HepG2 (cell line): ENCODE measurements at places on chromosomes 13 and 19.
A peak's percentile ranks its signal among the peaks of the same experiment; 100 is the strongest.

DNA sequence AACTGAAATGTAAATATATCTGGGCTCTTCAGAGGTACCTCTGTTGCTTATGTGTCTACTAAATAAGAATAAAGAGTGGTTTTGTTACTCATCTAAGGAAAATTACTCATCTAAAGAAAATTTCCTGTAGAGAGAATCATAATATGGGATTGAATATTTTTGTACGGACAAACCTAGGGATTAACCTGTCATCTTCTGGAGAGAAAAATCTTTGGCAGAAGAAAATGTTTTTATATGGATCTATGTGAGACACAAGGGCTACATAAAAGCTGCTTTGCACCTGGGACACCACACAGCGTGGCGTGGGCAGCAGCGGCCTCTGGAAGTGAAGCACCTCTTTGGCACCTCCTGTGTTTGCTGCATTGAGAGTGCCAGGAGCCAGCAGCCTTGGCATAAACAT lies 242.9 kb upstream of the DACH1 start:
- DNase-seq: no peak

DNA sequence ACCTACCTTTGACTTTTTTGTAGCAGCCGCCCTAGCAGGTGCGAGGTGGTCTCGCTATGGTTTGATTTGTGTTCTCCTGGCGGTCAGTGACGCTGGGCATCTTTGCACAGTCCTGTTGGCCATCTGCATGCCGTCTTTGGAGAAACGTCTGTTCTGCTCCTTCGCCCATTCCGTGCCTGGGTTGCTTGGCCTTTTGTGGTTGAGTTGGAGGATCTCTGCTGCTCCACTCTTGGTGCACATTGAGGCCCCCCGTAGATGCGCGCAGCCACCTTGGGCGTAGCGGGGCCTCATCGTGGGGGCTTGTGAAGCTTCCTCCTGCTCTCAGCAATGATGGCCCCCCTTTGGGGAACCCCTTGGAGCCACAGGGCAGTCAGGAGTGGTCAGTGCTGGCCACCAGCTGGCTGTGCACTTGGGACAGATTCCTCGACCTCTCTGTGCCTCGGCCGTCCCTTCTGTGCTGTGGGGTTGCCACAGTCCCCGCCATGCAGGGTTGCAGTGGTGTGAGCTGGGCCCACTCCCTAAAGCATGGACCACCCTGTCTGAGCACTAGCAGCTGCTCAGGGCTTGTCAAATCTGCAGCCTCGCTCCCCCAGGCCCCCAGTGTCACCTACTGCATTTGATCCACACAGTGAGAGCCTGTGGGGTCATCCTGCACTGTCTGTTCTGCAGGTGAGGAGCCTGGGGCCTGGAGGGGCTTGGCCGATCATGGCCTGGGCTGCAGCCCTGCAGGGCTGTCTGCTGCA lies 170.8 kb downstream of the KDM4B start:
- DNase-seq: no peak

GRCh38 chr13:52112591-52112990 lies 16.3 kb downstream of the NEK5 start:
- no peak for DNase-seq

GRCh38 chr13:26653310-26653709 lies 95.8 kb downstream of the WASF3 start:
- DNase-seq: no peak

- no peak for DNase-seq
Observed at GRCh38 chr13:31468114-31468902, 268.5 kb downstream of the B3GLCT start.

DNA sequence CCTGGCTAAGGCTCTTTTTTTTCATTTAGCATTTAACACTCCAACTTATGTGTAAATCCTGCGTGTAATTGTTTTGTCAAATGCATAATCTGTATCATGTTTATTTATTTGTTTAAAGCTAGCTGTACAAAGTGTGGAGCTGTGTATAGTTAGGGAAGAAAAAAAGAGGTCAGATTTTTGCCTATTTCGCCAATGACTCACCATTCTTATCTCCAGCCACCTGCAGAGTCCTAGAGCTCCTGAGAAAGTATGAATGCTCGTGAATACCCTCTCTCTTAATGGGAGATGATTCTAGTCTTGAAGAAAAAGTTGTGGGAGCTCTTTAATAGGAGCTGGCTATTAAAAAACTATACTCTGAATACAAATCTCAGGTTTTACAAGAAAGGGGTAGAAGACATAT lies 778.8 kb upstream of the SLITRK5 start:
- no peak for DNase-seq

GRCh38 chr13:97353927-97354675 lies 79.9 kb upstream of the RAP2A start:
- no peak for DNase-seq

DNA sequence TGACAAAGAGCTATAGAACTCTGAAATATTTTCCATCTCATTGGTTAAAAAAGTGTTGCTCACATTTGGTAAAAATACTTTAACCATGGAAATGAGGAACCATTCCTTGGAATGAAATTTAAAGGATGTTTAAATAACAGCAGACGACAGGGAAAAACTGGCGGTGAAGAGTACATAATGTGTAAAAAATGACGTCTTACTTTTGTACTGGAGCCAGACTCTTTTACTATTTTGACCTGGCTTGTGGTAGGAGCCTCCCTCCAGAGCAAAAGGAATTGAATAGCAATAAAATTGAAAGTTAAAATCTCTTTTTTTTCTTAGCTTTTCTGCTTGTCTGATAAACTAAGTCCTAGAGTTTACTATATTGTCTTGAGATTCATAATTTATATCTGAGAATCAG lies 426.2 kb upstream of the KLHL1 start:
- no peak for DNase-seq

DNA sequence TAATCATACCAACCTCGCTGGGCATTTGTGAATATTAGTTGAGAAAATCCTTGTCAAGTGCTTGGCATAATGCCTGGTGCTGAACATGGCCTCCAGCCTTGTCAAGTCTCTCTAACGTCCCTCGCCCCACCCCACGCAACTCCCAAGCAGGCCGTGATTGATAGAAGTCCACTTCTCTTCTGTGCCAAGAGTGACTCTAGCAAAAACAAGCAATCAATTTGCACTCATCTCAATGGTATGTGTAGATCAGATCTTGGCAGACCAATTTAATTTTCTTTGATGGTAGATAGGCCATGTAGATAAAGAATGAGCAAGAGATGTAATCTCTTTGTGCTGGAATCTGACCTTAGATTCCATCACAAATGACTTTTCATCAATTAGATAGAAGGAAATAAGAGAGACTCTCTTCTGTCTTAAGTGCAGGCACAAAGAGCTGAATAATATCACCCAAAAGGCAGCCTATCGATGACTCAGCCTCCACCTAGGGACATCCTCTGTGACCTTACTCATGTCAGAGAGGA lies 31.0 kb upstream of the KATNAL1 start:
- no peak for DNase-seq

DNA sequence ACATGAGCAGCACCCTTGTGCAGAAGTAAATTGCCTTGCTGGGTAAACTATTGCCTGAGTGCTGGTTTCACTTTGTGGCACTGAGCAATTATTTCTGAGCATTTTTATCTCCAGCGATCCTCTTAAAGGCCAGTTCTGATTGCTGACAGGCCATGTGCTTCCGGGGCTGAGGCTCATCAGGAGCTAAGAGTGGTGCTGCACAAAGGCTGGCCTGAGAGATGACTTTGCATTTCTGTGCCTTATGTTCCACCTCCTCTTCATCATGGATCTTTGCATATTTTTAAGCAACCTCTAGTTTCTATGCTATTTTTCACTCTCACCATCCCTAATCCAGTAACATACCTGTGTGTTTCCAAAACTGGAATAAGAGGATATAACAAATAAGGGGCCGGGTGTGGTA lies 17.6 kb upstream of the COG6 start:
- DNase-seq: no peak

- peak; percentile 11 for DNase-seq
Observed at GRCh38 chr13:44573790-44574465, 2.2 kb downstream of the TSC22D1 start.

DNA sequence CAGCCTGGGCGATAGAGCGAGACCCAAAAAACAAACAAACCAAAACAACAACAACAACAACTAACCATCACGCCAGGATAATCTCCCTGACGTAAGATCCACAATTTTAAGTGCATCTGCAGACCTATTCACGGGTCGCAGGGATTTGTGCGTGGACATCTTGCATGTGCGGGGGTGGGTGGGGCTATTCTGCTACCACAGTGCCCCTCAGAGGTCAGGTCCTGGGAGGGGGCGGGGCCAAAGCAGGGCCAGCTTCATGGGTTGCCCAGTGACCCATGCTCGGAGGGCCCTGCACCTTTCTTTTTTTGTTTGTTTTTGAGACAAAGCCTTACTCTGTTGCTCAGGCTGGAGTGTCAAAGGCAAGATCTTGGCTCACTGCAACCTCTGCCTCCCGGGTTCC lies 2.6 kb upstream of the CDC42EP5 start:
- DNase-seq: no peak

- no peak for DNase-seq
Observed at GRCh38 chr19:18658366-18658855, 21.6 kb downstream of the KLHL26 start.

DNA sequence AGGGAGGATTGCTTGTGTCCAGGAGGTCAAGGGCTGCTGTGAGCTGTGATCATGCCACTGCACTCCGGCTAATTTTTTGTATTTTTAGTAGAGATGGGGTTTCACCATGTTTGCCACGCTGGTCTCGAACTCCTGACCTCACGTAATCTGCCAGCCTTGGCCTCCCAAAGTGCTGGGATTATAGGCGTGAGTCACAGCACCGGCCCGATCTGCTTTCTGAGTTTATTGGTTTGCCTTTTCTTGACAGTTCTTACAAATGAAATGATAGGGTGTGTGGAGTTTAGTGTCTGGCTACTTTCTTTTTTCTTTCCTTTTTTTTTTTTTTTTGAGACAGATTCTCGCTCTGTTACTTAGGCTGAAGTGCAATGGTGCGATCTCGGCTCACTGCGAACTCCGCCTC lies 848 bp downstream of the C19orf44 start:
- DNase-seq: no peak

GRCh38 chr19:46537136-46538097 lies 41.8 kb upstream of the PNMA8B start:
- no peak for DNase-seq

DNA sequence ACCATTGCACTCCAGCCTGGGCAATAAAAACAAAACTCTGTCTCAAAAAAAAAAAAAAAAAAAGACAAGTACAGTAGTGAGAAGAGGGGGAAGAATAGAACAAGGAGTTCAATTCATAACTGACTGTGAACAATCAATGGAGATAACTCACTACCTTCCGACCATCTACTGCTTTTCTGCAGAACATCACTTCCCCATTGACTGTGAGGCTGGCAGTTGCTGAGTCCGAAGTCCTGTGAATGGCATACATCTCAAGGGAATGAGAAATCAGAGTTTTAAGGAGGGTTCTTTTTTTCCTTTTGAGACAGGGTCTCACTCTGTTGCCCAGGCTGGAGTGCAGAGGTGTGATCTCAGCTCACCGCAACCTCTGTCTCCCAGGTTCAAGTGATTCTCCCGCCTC lies 11.2 kb downstream of the ZNF565 start:
- DNase-seq: no peak

GRCh38 chr13:112255550-112256120 lies 120.5 kb upstream of the SPACA7 start:
- DNase-seq: no peak

GRCh38 chr13:21055016-21055415 lies 6.4 kb downstream of the LATS2 start:
- DNase-seq: no peak

DNA sequence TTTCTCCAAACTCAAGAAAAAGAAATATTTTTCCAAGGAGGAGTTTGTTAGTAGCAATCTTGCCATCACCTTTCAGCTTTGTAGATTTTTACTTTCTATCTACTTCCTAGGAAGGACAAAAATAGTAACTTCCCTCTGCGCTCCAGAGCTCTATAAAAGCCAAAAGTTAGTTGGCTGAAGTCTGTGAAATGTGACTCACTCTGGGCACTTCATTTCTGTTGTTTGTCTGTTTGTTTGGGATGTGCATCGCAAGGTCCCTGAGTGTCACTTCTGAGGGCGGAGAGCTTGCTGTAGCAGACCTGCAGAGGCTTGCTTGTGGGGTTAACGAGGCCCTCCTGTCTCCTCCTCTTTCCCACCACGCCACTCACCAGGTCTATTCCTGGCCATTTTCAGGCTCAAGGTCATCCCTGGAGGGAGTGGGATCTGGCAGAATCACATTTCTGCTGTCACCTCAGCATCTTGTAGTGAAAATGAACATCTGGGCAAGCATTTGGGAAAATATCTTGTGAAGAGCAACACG lies 307.6 kb downstream of the GPC6 start:
- DNase-seq: no peak

- DNase-seq: no peak
Observed at GRCh38 chr19:41031916-41032315, 40.8 kb downstream of the CYP2B6 start.

- DNase-seq: no peak
Observed at GRCh38 chr13:34842466-34842865, 99.6 kb upstream of the NBEA start.

GRCh38 chr19:28656644-28657043 lies 556.3 kb downstream of the UQCRFS1 start:
- no peak for DNase-seq

GRCh38 chr19:6499052-6499790 lies 2.9 kb downstream of the TUBB4A start:
- DNase-seq: no peak

GRCh38 chr13:31866099-31866498 lies 126.8 kb downstream of the RXFP2 start:
- DNase-seq: no peak

DNA sequence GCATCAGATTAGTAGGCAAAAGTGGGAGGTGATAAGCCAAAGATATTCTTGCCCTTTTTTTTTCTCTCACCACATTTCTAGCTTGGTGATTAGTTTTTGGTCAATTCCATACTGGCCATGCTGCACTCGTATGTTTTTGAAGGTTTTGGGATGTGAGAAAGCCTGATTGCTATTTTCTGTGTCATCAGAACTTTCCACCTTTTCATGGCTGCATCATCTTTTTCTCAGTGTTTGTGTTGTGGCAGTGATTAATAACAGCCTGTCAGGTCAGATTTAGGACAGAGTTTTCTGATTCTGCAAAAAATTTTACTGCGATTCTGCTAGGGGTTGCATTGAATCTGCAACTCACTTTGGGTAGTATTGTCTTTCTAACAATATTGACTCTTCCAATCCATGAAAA lies 32.9 kb downstream of the PSG1 start:
- no peak for DNase-seq
